Stimulated activated CD8-positive, alpha-beta memory T cell treated with anti-CD3 and anti-CD28 coated beads, Interleukin-4, amount 100 ng/mL, for 4 hours (primary cell): ENCODE measurements at places on chromosomes 1 and 21.

- DNase-seq, result no peak
Measured at GRCh38 chr1:48003741-48004531, 6.8 kb upstream of the TRABD2B start.

GRCh38 chr1:24255226-24255625 is 63.9 kb upstream of the GRHL3 start:
- no peak for DNase-seq

GRCh38 chr1:155077758-155078445 is 735 bp upstream of the EFNA3 start:
- DNase-seq, result no peak

GRCh38 chr1:53616927-53617326 is 122.0 kb downstream of the GLIS1 start:
- no peak for DNase-seq
